ENCODE measurements at places on chromosomes 5 and 9. TPM values are rescaled to one million over a fixed set of nuclear protein-coding genes. Genes with fewer than 3 reads are reported as not detected.

The SNCAIP gene
- 48.2 TPM for total RNA-seq

The AGXT2 gene
- 0.23 TPM for total RNA-seq

The SLC34A1 gene
- total RNA-seq: not detected

The PIP5KL1 gene
- total RNA-seq: 11.5 TPM

The BSPRY gene
- 0.69 TPM for total RNA-seq

The GABRA6 gene
- 0.23 TPM for total RNA-seq

The PCDHB10 gene
- 22.4 TPM for total RNA-seq

The NREP gene
- total RNA-seq: 588 TPM

The SLC25A2 gene
- total RNA-seq: 0.23 TPM

The TBC1D13 gene
- total RNA-seq: 13.1 TPM

The THG1L gene
- total RNA-seq: 15.7 TPM

The ADAMTS12 gene
- 5.8 TPM for total RNA-seq

The GFI1B gene
- total RNA-seq: 0.23 TPM

The SLC6A3 gene
- total RNA-seq: 12.5 TPM

The SCGB3A2 gene
- total RNA-seq: not detected

The PGM5 gene
- total RNA-seq: 3.2 TPM

The COL15A1 gene
- total RNA-seq: 6.7 TPM

The FBN2 gene
- total RNA-seq: 9.0 TPM

The EGFLAM gene
- 5.8 TPM for total RNA-seq

The OTULINL gene
- 14.1 TPM for total RNA-seq

The SUSD3 gene
- total RNA-seq: 1.4 TPM

The BTNL9 gene
- 4.2 TPM for total RNA-seq

The LEAP2 gene
- 1.2 TPM for total RNA-seq

The PCDHA6 gene
- 26.3 TPM for total RNA-seq

The CCDC180 gene
- 16.1 TPM for total RNA-seq

The LRRC19 gene
- not detected for total RNA-seq

The CDH6 gene
- total RNA-seq: 43.4 TPM

The FOXD4L3 gene
- total RNA-seq: 0.23 TPM

The PSMD5 gene
- total RNA-seq: 37.8 TPM

The GOLM1 gene
- 124 TPM for total RNA-seq
